ENCODE measurements at places on chromosomes 2 and 18.

- no peak for DNase-seq
Observed at GRCh38 chr2:21561965-21562364, 438.2 kb downstream of the TDRD15 start.

- DNase-seq: no peak
Observed at GRCh38 chr2:159706385-159706980, 5.8 kb upstream of the MARCHF7 start.

- DNase-seq: no peak
Observed at GRCh38 chr18:57630754-57631595, 9.3 kb upstream of the NARS1 start.

GRCh38 chr2:147636238-147636882 is 208.5 kb upstream of the ACVR2A start:
- DNase-seq: no peak

DNA sequence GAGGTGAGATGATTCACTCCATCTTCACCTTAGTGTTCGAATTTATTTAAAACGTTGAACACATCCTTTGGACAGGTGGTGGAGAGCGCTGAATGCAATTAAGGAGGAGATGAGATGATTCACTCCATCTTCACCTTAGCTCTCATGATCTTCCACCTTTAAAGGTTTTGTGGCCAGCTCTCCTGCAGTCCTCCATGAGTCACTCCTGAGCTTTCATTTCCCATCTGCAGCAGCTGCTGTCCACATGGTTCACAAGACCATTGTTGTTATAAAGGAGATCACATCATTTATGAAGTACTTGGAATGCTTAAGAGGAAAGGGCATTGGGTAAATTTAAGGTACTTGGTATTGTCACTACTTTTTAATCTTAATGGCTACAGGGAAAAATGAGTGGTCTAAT is 298.5 kb downstream of the PAX3 start:
- DNase-seq: no peak

- no peak for DNase-seq
Observed at GRCh38 chr2:143852759-143853158, 667.2 kb downstream of the ZEB2 start.

GRCh38 chr18:2856547-2857170 is 9.9 kb downstream of the EMILIN2 start:
- DNase-seq: no peak

- DNase-seq: no peak
Observed at GRCh38 chr2:203582468-203582867, 47.4 kb upstream of the RAPH1 start.

GRCh38 chr2:15784886-15785801 is 155.2 kb upstream of the MYCN start:
- DNase-seq: no peak

- no peak for DNase-seq
Observed at GRCh38 chr18:12593866-12594265, 64.0 kb downstream of the SPIRE1 start.

GRCh38 chr2:223169830-223170605 is 118.0 kb downstream of the KCNE4 start:
- no peak for DNase-seq

DNA sequence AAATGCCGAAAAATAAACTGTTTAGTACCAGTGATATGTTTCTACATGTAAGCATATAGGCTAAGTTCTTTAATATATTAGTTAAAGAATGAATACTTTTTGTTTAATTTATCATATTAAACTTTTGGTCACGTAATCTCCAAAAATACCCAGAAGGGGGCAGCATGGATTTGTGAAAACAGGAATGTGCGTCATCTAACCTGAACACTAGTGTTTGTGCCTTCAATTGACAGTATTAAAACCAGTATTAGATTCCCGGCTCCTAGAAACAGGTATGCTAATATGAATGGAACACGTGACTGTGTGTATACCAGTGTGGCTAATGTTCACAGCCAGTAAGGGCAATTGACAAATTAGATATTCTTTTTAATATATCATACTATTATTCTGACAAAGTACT is 51.8 kb downstream of the WDR7 start:
- no peak for DNase-seq

GRCh38 chr2:54454548-54455130 is 1.5 kb upstream of the SPTBN1 start:
- DNase-seq: no peak

GRCh38 chr2:145652036-145652435 is 1132.1 kb upstream of the ZEB2 start:
- no peak for DNase-seq

GRCh38 chr2:2007551-2008501 is 263.5 kb upstream of the PXDN start:
- DNase-seq: no peak

GRCh38 chr2:161158882-161159281 is 1.3 kb upstream of the TANK start:
- DNase-seq: no peak

DNA sequence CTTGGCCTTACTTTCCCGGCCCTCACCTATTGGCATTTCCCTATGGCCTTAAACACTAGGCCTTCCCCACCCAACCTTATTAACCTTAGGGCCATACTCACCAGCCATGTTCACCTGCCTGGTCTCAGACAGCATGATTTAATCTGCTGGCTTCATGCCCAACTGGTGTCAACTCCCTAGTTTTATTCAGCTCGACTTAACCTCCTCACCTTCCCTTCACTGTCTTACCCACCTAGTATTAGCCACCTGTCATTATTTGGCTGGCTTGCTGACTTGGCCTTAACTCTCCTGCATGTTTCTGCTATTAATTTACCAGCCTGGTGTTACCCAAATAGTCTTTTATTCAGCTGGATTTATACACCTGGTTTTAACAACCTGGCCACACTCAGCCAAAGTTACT is 136.0 kb upstream of the ZSWIM2 start:
- DNase-seq: no peak

DNA sequence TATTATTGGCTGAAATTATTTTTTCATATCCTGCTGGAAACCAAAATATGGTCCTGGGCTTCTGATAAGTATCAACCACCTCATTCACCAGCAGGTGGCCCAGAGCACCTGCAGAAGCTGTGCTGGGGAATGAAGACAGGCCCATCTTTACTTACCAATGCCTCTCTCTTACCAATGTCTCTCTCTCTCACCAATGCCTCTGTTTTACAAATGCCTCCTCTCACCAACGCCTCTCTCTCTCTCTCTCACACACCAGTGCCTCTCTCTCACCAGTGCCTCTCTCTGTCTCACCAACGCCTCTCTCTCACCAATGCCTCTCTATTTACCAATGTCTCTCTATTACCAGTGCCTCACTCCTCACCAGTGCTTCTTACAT is 2.3 kb upstream of the MAL start:
- DNase-seq: no peak

- no peak for DNase-seq
Observed at GRCh38 chr2:171735991-171736710, 48.9 kb downstream of the DYNC1I2 start.

GRCh38 chr2:30629866-30630265 is 177.4 kb downstream of the CAPN13 start:
- no peak for DNase-seq

- no peak for DNase-seq
Observed at GRCh38 chr18:41390309-41390708, 564.7 kb upstream of the PIK3C3 start.

DNA sequence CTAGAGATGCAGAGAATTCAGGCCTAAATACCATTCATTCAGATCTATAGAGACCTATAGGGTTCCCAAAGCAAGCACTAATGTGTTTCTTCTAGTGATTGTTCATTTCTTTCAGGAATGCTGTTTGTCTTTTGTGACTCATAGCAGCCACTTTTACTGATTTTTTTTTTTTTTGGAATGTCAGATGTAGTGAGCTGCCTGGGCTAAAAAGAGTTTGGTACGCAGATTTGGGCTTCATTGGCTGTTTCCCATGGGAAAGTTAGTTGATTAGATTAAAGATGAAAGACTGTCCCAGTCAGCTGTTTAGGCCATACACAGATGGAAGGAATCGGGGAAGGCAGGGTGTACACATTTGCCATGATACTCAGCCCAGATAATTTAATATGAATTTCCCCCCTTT is 87.6 kb downstream of the CDC42EP3 start:
- DNase-seq: no peak

- no peak for DNase-seq
Observed at GRCh38 chr18:31204833-31205232, 42.2 kb upstream of the DSC1 start.

DNA sequence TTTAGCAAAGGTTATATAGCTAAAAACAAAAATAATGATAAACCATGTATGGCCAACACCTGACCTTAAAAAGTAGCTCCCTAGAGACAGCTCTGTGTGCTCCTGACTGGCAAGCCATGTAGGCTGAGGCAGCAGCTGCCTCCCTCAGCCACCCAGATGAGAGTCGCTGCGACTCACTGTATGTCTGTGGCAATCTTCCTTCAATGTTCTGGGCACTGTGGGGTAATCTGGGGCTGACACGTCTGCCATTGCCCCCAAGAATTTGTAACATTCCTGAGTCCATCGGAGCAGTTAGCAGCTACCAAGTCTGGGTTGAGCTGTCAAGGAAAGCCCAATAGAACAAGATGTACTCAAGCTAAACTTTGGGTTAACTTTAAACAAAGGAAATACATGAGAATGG is 106.4 kb upstream of the DAPL1 start:
- no peak for DNase-seq

- DNase-seq: no peak
Observed at GRCh38 chr2:177282181-177282641, 17.7 kb upstream of the NFE2L2 start.

GRCh38 chr18:49321797-49322461 is 138.5 kb downstream of the DYM start:
- DNase-seq: no peak

- DNase-seq: no peak
Observed at GRCh38 chr2:70748002-70748784, 19.8 kb downstream of the ADD2 start.

DNA sequence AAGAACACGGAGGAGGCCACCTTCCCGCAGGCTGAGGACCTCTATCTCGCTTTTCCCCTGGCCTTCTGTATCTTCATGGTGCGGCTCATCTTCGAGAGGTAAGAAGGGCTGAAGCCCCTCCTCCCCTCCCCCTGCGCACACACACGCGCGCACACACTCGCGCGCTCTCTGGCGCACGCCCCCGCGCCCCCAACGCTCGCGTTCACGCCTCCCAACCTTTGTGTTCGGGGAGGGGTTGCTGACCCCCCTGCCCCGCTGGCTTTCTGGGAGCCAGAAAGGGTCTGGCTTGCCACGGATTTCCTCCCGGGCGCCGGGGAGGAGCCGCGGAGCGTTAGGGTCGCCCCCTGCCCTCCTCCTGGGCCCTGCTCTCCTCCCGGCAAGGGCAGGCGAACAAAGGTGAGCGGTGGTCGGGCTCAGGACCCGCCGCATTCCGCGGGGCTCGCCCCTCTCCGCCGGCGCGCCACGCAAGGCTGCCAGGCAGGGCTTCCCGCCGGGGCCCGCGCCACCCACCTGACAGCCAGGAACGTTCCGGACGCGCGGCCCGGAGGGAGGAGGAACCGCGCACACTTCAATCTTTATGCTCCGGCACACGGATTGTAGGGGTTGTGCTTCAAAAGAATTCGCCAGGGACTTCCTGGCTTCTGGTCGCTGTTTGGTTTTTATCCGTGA is 583 bp downstream of the CERS6 start:
- DNase-seq: no peak

GRCh38 chr2:144516411-144516980 is 3.4 kb downstream of the ZEB2 start:
- no peak for DNase-seq

All from NCI-H187 (cell line).